ENCODE measurements at places on chromosomes 6 and 20.
A peak's percentile ranks its signal among the peaks of the same experiment; 100 is the strongest.

- DNase-seq = no peak
Observed at GRCh38 chr20:60903325-60903971, 348.6 kb upstream of the CDH4 start.

DNA sequence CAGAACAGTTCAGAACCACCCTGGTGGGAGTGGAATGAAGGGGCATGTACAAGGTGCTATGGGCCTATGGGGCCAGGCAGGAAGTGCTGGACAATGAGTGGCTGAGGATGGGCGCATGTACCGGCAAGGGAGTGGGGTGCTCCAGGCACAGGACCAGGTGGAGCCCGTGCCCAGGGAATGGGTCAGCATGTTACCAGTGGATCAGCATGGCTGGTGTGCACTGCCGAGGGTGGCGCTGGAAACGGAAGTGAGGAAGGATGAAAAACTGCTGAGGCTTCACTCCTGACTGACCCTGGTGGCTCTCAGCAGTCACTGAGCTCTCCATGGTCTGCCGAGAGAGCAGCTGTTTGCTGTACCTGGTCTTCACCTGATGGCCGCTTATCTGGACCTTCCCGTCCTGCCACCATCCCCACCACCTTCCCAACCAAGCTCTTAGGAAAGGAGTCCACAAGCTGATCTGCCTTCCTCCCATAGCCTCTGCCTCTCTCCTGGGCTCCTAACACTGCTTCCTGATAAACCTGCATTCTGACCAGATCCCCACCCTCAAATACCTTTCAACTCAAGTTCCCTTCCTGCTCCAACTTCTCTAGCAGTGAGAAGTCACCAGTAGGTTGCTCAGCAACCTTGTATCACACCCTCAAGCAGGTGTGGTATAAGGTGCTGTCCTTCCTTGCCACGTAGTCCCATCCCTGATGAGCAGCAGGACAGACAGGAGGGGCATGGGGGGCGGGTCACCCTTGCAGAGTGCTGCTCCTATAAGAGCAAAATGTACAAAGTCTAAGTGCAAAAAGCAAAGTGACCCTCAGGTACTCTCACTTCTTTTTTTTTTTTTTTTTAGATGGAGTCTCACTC lies 7.1 kb downstream of the UQCC2 start:
- DNase-seq = no peak

GRCh38 chr20:42098418-42098817 lies 480.2 kb upstream of the CHD6 start:
- DNase-seq = no peak

- DNase-seq = peak; percentile 23
Observed at GRCh38 chr20:34475979-34476736, 40.1 kb upstream of the DYNLRB1 start.

DNA sequence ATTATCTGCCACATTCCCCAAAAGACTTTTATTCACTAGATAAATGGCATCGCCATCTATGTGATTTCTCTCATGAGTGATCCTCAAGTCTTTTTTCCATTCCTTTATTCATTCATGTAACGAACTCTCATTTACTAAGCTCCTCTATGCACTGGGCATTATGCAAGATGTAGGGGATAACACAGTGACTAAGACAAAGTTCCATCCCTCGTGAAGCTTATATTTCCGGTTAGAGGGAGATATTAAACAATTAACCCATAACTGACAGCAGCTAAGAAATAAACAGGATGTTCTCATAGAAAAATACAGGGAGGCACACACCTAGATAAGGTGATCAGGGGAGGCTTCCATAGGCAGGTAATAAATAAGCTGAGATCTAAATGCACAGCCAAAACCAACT lies 17.2 kb upstream of the PREX1 start:
- no peak for DNase-seq

- DNase-seq = no peak
Observed at GRCh38 chr6:141024526-141024925, 1108.2 kb upstream of the GJE1 start.

DNA sequence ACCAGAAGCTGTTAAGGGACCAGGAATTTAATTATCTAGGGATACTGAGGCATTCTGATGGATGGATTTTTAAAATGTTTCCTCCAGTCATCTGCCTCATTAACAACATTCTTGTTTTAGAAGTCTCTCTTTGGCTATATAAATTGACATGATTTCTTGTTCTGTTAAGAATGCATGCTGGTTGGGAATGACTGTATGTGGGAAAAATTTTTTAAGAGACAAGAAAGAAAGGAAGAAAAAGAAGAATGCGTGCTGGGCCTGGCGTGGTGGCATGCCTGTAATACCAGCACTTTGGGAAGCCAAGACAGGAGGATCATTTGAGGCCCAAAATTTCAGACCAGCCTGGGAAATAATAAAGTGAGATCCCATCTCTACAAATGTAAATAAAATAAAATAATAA lies 203.6 kb downstream of the GJA1 start:
- DNase-seq = no peak

GRCh38 chr20:57403216-57403615 lies 12.0 kb downstream of the RBM38 start:
- no peak for DNase-seq

Data from NCI-H460 (cell line).